Activated naive CD8-positive, alpha-beta T cell treated with anti-CD3 and anti-CD28 coated beads for 36 hours (primary cell): ENCODE measurements at places on chromosomes 1 and 21. TPM values are rescaled to one million over a fixed set of nuclear protein-coding genes. Genes with fewer than 3 reads are reported as not detected.

DNA sequence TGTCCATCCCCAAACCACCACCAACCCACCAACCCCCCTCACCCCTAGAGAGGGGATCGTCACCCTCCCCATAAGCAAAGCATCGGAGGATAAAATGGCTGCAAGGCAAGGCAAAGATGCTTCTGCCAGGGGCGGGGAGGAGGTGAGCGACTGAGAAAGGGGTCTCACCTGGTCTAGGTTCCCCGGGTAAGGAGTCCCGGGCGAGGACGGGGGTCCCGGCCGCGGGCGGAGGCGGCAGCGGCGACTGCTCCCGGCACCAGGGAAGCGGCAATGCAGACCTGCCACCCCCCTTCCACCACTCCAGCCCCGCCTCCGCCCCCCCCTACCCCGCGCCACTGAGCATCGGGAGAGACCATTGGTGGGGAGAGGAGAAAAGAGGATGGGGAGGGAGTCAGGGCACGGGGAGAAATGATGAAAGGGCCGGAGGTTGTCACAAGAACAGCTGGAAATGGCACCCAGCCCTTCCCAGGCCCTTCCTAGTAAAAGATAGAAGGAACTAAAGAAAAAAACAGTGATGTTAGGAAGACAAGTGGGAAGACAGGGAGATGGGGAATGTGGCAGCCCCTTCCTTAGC lies at the start of gene SV2A:
SV2A (minus strand) TSS at position 274 of the 574 bp plus-strand sequence. CDS start 4,004 bp downstream, outside the sequence.
- DNase-seq, result peak; percentile 47
- peaks cover 12% of the 10 kb centered on the region for H3K36me3 ChIP-seq
- H3K27me3 ChIP-seq, result no peaks in the 10 kb centered on the region
- peak within 1 kb of the TSS; percentile 51 for H3K27ac ChIP-seq
- H3K4me3 ChIP-seq, result peak within 1 kb of the TSS; percentile 88

GRCh38 chr1:115324649-115325420 lies 13.2 kb downstream of the NGF start:
- H3K27me3 ChIP-seq, result peaks cover 16% of the 10 kb centered on the region
- H3K4me1 ChIP-seq, result no peaks in the 10 kb centered on the region
- H3K36me3 ChIP-seq, result no peaks in the 10 kb centered on the region
- no peak overlapping the region for H3K4me3 ChIP-seq
- no peak for DNase-seq
- no peak overlapping the region for H3K27ac ChIP-seq

DNA sequence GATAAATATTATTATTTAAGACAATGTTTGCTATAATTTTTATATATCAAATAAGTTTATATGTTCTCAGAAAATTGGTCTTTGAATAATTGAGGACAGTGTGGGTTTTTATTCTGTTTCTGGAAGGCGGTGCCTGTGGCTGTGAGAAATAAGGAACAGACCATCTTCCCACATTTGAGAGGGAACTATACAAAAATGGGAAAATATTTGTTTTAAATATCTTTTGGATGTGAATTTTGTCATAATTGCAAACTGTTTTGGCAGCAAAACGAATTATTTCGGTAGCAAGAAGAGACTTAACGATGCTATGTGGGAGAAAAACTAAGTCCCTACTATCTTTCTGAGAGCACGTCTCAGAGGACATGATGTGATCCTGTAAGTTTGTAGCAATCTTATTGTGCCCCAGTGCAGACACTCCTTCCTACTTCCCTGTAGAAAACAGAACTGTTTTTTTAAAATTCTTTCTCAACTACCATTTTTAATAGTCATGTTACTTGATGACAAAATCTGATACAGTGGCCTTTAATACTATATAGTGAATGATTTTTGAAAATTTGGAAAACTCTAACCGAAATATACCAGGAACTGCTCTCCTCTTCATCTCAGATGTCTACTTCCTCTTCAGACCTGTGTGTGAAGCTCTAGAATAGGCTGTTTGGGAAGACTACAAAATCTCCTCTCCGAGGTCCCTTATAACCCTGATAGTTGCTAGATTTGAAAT lies 25.4 kb downstream of the PTPRC start:
- peaks cover 67% of the 10 kb centered on the region for H3K36me3 ChIP-seq
- DNase-seq, result no peak
- H3K27me3 ChIP-seq, result no peaks in the 10 kb centered on the region

DNA sequence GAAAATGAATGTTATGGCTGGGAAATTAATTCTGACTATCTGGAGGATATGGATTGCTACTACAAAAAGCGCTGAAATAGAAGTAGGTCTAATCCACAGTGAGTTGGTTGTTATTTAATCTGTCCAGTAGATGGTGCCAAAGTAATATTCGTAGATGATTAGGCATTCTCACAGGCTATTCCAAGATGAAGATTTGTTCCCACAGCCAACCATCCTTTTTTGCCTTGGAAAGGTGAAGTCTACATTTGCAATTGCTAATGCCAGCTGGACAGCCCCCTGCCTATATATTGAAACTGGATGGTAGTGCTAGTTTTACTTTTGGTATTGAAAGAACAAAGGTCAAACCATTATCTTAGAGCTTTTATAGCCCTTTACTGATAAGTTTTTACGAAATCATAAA lies 43.8 kb downstream of the RBM11 start:
- H3K4me1 ChIP-seq, result peaks cover 8% of the 10 kb centered on the region
- H3K4me3 ChIP-seq, result no peak overlapping the region
- DNase-seq, result no peak
- no peak overlapping the region for H3K27ac ChIP-seq
- peaks cover 2% of the 10 kb centered on the region for H3K27me3 ChIP-seq

DNA sequence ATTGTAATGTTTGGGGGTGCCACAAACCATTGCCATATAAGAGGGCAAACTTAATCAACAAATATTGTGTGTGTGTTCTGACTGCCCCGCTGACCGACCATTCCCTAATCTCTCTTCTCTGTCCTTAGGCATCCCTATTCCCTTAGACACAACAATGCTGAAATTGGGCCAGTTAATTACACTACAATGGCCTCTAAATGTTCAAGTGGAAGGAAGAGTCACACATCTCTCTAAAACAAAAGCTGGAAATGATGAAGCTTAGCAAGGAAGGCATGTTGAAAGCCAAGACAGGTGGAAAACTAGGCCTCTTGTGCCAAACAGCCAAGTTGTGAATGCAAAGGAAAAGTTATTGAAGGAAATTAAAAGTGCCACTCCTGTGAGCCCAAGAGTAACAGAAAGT lies 30.2 kb downstream of the LTN1 start:
- no peak overlapping the region for H3K4me3 ChIP-seq
- no peak for DNase-seq
- no peak overlapping the region for H3K27ac ChIP-seq

DNA sequence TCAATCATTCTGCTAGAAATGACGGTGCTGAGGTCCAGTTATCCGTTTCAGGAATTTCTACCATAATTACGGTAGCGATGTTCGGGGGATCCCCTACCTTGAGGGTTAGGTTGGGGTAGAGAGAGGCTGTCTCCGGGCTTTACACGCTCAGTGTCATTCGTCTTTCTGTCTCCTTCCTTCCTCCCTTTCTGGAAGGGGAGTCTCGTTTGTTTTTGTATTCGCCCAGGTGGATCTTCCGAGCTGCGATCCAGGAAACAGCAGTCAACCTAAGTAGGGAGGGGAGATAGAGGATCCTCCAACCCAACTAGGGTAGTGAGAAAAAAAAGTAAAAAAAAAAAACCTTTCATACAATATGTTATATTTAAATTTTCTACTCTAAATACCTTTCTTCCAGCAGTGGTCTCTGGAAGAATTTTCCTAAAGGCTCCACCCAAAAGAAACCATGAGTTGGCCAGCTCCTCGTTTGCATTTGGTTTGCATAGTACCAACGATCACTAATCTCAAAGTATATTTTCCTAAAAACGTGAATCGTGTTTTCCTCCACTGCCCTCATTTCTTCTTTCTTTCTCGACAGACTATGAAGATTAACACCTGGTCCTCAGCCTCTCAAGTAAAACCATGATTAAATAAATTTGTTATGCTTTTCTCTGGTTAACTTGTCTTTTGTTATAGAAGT lies 611 bp upstream of the PIK3C2B start:
- H3K27ac ChIP-seq, result peak overlapping the region; percentile 91
- DNase-seq, result no peak
- H3K4me3 ChIP-seq, result peak overlapping the region; percentile 89
- no peaks in the 10 kb centered on the region for H3K27me3 ChIP-seq
- H3K36me3 ChIP-seq, result peaks cover 3% of the 10 kb centered on the region

DNA sequence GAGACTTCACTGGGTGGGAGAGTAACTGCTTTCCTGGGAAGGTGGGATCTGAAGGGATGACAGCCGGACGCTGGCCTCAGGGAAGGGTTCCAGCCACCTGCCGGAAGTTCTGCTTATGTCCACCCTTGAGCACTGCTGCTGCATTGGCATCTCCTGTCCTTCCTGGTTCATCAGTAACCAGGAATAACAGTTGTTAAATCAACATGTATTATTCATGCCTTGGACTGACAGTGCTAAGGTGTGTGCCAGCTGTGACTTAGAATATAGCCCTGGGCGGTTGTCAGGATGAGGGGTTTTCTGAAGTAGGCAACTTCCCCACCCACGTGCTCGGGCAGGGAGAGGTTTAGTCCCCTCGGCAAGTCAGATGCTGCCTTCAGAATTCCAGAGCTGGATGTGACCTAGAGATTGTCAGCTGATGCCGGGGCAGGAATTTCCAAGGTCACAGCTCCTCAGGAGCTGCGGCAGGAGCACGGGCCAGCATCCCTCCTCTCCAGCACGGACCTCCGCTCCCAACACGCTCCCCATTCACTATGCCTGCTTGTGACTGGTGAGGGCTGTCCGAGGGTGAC lies 17.9 kb downstream of the CLDN14 start:
- H3K27me3 ChIP-seq, result no peaks in the 10 kb centered on the region
- H3K36me3 ChIP-seq, result no peaks in the 10 kb centered on the region
- no peak for DNase-seq
- no peak overlapping the region for H3K4me3 ChIP-seq
- no peaks in the 10 kb centered on the region for H3K4me1 ChIP-seq

DNA sequence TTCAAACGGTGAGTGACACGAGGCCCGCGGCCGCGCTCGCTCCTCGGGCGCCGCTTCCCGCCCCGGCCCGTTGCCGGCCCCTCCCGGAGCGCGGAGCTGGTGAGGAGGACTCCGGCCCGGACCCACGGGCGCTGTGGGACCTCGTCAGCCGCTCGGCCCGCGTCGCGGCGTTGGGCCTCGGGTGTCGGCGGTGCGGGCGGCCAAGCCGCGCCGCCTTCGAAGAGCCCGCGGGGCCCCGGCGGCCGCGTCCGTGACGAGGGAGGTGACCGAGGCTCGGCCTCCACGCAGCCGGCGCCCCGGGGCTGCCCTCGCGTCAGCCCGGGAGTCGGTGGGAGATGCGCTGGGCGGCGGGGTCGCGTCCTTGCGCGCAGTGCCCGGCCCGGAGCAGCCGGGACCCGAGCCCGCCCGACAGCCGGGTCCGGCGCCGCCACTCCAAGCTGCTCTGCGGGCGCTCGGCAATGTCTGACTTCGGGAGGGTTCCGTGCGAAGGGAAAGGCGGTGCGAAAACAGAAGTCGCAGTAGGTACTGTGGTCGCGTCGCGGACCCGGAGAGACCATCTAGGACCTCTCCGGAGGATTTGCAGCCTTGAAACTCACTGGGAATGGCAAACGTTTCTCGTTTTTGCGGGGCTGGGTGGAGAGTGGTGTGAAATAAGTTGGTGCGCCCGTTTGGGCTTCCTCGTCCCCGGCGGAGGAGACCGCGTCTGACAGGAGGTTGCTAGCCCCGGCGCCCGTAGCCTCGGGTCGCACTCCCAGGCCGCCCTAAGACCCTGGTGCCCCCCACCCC lies 829 bp downstream of the SPEN start:
- H3K4me3 ChIP-seq, result peak overlapping the region; percentile 98
- peak; percentile 59 for DNase-seq
- H3K36me3 ChIP-seq, result peaks cover 18% of the 10 kb centered on the region
- peak overlapping the region; percentile 96 for H3K27ac ChIP-seq
- H3K4me1 ChIP-seq, result peaks cover 56% of the 10 kb centered on the region
- no peaks in the 10 kb centered on the region for H3K27me3 ChIP-seq

DNA sequence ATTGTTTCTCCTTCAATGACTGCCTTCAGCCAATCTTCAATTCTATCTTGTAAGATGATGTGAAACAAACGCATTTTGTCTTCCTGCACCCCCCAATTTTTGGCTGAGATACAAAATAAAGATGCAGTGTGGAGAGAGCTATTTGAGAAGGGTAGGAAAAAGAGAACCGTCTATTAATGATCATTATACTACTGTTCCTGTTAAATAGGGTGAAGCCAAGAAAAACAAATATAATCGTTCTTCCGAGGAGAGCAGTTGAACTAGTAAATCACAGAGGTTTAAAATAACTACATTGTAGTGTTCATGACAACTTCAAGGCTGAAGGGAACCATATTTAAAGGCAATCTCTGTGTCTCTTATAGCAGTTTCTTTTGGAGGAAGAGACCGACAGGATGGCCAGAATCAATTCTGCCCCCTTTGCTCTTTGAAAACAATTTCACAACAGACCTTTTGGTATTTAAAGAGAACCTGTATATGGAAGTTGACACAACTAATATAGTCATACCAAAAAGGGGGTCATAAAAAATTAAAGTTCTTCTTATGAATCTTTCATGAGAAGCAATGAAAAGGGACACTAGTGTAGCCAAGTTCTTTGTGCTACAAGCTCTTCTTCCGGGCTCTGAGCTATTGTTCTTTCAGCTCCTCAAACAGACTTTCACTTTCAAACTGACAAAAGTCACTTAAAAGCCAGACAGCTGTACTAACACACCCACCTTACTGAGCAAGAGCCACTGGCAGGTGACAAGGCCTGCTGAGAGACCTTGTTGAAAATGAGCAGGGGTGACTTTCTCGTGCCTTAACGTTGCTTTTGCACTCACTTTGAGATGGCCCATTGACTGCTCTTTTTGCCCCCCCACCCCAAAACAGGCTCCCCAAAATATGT lies 30.9 kb downstream of the PROX1 start:
- no peaks in the 10 kb centered on the region for H3K36me3 ChIP-seq
- H3K4me3 ChIP-seq, result no peak overlapping the region
- no peaks in the 10 kb centered on the region for H3K4me1 ChIP-seq
- H3K27me3 ChIP-seq, result no peaks in the 10 kb centered on the region
- no peak overlapping the region for H3K27ac ChIP-seq

GRCh38 chr1:93964777-93965200 lies 55.6 kb upstream of the GCLM start:
- no peak for DNase-seq
- H3K4me3 ChIP-seq, result no peak overlapping the region
- H3K27me3 ChIP-seq, result peaks cover 3% of the 10 kb centered on the region
- no peaks in the 10 kb centered on the region for H3K36me3 ChIP-seq
- no peaks in the 10 kb centered on the region for H3K4me1 ChIP-seq
- H3K27ac ChIP-seq, result no peak overlapping the region

COL6A2 gene
- total RNA-seq, result 16.0 TPM

KLHL20 gene
- 12.1 TPM for total RNA-seq

MTFR1L gene
- 23.3 TPM for total RNA-seq

HOOK1 gene
- 14.0 TPM for total RNA-seq

AADACL4 gene
- not detected for total RNA-seq

NOS1AP gene
- 0.14 TPM for total RNA-seq
